ENCODE measurements at places on chromosomes 16 and 17.

DNA sequence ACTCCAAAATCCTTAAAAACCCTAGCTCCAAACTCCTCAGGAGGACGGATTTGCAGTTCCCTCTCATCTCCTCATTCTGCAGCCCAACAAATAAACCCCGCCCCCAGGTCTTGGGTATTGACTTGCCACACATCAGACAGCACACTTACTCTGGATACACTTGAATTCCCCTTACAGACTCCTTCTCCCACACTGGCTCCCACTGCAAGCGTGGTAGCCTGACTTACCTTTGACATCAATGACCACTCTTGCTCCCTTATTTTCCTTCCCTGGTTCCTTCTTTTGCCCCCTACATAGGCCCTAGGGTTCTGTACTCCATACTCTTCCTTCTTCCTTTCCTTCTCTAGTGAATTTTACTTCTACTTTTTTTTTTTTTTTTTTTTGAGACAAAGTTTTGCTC, 7.5 kb downstream of the RFFL start:
- no peak for DNase-seq

DNA sequence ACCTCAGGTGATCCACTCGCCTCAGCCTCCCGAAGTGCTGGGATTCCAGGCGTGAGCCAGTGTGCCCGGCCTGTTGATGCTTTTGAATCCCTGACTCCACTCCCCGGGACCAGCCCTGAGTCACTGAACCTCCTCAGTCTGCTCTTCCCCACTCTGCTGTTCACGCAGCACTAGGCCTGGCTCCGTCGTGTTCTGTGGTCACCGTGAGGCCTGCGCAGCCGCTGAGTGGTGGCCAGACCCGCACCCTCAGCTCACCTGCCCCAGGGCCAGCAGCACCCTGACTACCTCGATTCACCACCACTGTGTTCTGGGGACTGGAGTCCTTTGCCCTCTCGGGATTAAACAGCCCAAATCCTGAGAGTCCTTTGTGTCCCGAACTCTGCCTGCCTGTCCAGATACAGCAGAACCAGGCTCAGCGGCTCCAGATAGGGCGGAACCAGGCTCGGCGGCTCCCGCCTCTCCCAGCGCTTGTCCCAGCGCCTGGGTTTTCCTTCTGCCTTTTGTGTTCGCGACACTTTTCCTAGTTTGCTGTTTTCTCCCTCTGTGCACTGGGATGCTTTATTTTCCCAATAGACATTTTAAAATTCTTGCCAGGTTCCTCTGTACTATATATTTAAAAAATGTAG, 58.6 kb upstream of the ENDOV start:
- DNase-seq = no peak

GRCh38 chr17:79646721-79647455, 36.0 kb upstream of the RBFOX3 start:
- DNase-seq = no peak

DNA sequence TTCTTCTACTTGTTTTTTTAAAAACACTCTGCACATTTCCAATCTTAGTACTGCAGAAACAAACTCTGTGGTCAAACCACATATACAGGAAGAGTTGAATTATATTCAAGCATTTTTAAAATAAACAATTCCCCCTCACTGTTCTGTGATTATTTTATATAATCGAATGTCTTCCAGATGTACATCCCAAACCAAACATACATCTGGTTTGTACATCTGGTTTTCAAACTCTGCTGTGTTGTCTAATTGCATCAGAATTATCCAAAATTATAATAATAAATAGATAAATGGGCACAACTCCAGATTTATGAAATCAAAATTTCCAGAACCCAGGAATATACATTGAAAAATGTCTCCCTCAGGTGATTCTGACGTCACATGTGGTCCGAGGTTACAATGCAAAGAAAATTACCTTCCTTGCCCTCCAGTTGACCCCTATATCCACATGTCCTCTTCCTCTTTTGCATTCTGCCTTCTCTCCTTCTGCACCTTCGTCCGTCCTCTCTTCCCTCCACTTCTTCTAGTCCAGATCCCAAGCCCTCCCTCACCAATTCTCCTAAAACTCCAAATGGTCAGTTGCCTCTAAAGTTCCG, 13.3 kb upstream of the CCDC144A start:
- DNase-seq = no peak

GRCh38 chr16:11610121-11610505, 23.4 kb upstream of the LITAF start:
- DNase-seq = no peak

GRCh38 chr16:76943921-76944320, 247.1 kb upstream of the MON1B start:
- no peak for DNase-seq

GRCh38 chr16:30923554-30924075, at the start of gene FBXL19:
Gene FBXL19, plus strand, starts transcription at chr16:30923572. Its CDS starts 2,183 bp downstream, at chr16:30925755.
- no peak for DNase-seq

- no peak for DNase-seq
These were observed 27.7 kb downstream of the METRNL start for GRCh38 chr17:83106913-83107655.

DNA sequence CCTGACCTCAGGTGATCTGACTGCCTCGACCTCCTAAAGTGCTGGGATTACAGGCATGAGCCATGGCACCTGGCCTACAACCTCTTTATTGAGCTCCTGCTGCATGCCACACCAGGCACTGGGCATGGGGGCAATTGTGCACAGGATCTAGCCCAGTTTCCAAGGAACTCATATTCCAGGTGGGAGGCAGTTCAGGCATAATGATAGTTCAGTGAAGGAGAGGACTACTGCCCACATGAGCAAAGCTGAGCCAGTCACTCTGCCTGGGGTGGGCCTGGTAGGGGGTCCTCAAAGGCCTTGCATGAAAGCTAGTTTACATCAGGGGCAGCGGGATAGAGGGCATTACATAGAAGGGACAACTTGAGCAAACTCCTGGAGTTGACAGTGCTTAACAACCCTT, 2.6 kb upstream of the HCRT start:
- no peak for DNase-seq

GRCh38 chr17:50480854-50481490, 2.3 kb downstream of the RSAD1 start:
- DNase-seq = no peak

GRCh38 chr16:68972720-68973119, 129.4 kb downstream of the TANGO6 start:
- no peak for DNase-seq

DNA sequence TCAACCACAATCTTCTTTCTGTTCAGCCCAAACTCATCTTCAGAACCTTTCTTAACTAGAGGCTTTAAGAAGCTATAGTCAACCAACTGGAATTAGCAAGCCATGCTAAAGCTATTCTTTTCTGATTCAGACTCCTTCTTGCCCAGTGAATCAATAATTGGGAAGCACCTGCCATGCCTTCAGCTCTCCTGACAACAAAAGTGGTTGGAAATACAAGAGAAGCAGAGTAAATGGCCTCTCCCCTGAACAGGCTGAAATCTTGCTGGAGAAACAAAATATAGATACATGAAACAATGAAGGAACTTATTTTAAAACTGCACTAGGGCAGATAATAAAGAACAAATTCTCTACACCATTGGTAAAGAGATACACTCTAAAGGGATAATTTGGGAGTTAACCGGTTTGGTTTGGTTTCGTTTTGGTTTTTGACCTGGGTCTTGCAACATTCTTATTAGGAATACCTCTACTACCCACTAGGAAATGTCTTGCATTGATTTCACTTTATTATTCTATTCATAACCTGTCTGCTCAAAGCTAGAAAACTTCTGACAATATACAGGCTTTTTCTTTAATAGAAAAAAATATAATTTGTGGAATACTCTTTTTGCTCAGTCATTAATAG, 173.6 kb upstream of the DYNLRB2 start:
- DNase-seq = no peak

DNA sequence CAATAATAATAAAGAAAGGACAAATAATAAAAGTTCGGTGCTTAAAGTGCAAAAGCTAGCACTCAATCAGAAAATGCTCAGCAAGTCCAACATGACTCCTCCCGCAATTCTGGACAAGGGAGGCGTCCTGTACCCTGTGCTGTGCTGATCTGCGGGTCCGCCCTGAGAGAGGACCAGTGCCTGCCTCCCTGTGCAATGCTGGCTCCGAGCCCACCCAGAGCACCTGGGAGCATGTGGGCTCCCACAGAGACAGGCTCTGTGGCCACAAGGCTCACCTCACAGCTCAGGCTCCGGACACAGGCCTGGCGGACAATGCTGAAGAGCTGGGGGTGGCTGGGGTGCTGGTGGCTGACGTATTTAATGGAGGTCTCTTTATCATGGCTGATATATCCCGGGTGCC, 11.1 kb downstream of the FLCN start:
- DNase-seq = no peak

- DNase-seq = peak; percentile 50
These were observed 647.7 kb upstream of the SOX9 start for GRCh38 chr17:71472809-71473789.

DNA sequence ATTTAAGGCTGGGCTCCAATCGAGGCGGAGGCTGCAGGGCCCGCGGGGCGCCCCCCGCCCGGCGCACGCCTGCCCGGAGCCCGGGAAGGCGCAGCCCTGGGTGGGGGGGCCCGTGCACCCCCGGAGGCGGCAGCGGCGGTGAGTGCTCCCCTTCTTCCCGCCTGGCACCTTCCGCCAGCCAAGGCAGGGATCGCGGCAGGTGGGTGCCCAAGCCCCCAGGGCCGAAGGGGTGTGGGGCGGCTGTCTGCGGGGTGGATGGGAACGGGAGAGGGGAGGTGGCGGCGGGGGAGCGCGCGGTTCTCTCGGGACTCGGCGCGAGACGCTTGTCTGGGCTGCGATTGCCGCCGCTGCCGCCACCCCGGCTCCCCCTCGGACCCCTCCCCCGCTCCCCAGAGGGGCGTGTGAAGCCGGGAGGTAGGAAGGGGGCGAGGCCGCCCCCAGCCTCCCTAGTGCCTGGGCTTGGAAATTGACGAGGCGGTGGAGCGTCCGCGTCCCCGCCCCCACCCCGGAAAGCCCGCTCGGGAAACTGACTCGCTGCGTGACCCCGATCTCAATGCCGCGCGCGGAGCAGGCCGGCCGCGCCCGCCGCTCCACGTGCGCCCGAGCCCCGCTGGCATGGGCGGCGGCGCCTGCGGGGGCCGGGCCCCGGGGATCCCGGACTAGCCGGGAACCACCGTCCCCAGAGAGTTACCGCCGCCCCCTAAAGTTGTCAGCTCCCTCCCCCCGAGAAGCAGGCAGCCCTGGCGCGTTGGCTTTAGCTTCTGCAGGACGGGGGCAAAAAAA, 231.5 kb downstream of the MRTFB start:
- no peak for DNase-seq

GRCh38 chr17:10019941-10020451, 114.9 kb upstream of the RCVRN start:
- DNase-seq = peak; percentile 23

All from trophoblast cell (in vitro differentiated cells and primary cell).